Suppressor macrophage treated with lipopolysaccharide for 4 hours (primary cell): ENCODE measurements at places on chromosomes 7 and 10.

DNA sequence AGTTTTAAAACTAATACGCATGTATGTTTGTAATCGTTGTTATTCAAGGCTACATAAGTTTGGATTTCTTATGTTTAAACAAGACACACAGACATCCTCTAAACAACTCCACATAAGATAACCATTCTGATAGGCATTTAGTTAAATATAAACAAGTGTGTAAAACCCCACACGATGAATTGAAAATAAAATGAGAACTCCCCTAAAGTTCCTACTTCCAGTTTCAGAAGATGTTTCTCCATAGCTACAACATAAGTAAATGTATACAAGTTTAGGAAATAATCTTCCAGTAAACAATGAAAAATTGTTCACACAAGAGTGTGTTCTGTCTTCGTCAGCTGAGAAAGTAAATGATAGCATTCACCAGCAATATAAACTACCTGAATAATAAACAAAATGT, 246.8 kb downstream of the RNLS start:
- DNase-seq, result peak; percentile 50

GRCh38 chr10:123157210-123157609, 3.0 kb downstream of the BUB3 start:
- DNase-seq, result no peak

DNA sequence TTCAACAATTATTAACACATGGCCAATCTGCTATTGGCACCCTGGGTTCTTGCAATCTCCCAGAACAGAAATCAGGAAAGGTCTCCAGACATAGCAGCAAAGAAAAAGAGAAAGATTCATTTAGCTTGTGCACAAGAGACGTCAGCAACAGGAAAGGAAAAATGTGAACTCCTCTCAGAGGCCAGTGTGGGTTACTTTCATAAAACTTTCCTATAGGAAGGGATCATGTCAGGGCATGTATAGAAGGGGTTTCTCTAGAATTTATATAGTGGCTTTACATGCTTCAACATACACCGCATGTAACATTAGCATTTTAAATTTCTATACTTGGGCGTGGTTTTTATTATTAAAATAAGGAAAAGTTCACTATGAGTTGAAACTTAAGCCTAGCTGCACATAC, 725.1 kb downstream of the SORCS1 start:
- no peak for DNase-seq

GRCh38 chr10:46232084-46232483, 54.7 kb upstream of the ANTXRL start:
- no peak for DNase-seq

DNA sequence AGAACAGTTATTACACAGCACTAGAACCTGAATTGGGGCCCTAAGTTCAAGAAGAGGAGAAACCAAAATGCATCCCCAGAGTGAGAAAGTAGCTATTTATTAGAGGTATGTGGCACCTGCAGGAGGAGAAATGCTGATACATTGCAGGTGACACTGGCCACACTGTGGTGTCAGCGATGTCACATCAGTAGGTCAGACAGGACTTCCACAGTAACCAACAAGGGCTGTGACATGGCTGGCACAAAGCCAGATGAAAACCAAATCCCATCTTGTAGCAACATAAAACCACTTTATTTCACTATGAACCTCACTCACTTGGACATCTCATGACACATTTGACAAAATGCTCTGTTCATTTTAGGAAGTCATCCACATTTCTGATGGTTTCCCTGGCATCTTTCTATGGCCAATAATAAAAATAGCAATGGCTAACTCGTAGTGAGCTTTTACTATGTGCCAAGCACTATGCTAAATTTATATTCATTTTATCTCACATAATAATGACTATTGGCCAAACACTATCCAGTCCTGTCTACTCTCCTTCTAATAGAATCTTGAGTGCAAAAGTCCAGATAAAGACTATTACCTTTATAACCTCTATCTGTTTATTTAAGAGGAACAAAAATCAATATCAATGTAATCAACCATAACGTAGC, 154.2 kb downstream of the TSPAN12 start:
- no peak for DNase-seq

GRCh38 chr7:12111422-12112405, 99.4 kb upstream of the TMEM106B start:
- DNase-seq, result no peak

DNA sequence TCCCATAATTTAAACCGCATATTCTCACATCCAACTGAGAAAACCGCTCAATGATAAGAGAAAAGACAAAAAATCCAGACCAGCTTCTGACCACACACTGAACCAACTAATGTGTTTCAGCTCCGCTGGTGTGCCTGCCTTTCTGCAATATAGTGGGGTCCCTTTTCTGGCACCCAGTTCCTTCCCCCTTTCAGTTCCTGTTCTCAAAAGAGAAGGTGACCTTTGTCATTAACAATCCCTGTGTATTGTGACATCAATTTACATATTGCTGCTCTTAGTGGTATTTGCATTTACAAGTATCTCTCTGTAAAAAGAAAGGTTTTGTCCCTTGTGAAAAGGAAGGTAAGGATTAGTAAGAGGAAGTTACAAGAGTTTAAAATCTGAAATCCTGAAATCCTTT, 1.4 kb downstream of the PPP1R17 start:
- DNase-seq, result peak; percentile 81

DNA sequence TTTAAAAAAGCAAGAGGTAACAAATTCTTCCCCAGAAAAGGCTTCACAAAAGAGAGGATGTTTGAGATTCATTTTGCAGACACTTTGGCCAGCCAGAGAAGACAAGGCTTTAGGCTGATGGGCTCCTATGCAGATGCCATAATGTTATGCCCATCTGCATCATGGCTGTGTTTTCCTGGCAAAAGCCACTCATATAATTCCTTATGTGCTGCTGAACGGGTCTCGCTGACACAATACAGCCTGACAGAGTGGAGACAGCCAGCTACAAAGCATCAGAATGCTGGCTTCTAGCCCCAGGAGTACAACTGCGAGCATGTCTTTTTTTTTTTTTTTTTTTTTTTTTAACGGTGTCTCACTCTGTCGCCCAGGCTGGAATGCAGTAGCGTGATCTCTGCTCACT, 1157.4 kb upstream of the AUTS2 start:
- DNase-seq, result no peak

DNA sequence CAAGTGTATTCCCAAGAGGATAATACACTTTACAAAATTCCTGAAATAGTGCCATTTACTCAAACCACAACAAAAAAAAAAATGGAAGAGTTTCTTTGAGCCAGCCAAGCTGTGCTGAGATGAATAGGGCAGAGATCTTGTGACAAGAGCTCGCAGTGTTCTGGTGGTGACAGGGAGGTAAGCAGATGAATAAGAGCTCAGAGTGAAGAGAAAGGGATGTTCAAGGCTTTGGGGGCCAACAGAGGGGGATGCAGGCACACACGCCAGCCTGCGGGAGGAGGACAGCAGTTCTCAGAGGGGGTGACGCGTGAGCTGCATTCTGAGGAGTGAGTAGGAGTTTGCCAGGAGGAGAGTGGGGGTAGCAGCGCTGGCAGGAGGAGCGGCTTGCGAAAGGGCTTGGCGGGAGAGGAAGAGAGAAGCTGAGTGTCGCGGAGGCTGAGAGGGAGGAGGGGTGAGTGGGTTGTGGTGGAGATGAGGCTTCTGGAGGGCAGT, 194.4 kb upstream of the IMMP2L start:
- DNase-seq, result peak; percentile 10

GRCh38 chr7:24307326-24307725, 23.3 kb downstream of the NPY start:
- DNase-seq, result no peak

- no peak for DNase-seq
These were observed 627.9 kb upstream of the FOXK1 start for GRCh38 chr7:4054158-4054557.

DNA sequence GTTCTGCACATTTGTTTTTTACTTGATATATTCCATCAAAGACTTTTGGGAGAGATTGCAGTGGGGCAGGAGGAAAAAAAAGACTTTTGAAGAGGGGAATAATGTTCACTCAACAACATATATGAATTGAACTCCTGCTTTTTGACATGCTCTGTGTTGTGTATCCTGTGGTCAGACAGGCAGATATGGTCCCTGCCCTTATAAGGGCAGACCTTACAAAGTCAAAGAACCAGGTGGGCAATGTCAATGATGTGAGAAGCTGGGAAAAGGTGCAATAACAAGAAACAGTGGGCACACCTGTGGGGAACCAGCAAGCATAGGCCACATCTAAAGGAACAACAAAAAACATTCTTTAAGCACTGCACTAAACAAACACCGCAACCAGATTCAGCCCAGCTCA, 8.2 kb downstream of the AIFM2 start:
- no peak for DNase-seq

- no peak for DNase-seq
These were observed 2.4 kb downstream of the ZNF467 start for GRCh38 chr7:149770728-149771636.

DNA sequence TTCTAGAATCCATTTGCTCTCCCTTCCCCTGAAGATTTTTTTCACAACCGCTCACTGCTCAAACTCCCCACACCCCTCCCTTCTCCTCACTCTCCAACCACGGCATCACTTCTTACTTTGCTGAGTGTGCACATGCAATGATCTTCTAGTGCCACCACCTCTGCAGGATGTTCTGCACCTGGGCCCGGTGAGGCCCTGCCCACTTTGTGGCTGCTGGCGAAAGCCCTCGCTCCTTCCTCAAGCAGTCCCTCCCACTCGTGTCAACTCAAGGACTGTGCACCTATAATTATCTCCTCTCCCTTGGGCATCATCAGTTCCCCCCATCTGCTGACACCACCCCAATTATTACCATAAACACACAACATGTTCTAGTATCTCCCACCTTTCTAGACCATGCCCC, 91.0 kb upstream of the LANCL2 start:
- DNase-seq, result no peak

GRCh38 chr7:2719007-2719406, 31.0 kb downstream of the AMZ1 start:
- no peak for DNase-seq

GRCh38 chr10:123642697-123643096, 23.5 kb upstream of the GPR26 start:
- DNase-seq, result no peak

DNA sequence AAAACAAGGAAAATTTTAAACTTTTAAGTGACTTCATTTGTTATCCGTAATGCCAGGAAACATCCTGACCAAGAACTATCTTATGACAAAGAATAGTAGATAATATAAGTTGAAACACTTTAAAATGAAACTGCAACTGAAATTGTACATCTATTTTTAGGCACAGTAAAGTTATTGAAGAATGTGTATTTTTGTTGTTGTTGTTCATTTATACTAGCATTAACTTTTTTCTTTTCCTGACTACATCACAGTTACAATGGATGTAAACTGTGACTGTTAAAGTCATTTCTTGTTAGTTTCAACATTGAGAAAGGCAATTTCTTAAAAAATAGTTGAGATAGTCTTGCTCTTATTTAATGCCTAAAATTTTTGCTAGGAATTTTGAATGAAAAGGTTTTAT, 2.6 kb downstream of the CPED1 start:
- DNase-seq, result peak; percentile 43

DNA sequence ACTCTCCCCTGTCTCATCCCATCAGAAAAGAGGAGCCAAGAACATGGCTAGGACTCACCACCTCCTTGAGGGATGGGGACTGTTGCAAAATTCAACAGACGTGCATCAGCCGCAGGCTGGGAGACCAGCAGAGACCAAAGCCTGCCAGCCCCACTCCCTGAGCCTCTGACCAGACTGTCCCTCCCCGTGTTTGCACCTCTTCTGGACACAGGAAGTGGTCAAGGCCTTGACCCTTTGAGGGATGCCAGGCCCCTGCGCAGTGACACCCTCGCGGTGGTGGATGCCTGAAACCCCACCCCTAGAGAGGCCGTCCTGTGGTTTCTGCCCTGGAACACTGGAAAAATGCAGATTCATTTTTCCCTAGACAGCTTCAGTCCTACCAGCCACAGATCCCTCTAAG, 128.4 kb upstream of the TCF7L2 start:
- DNase-seq, result no peak

- DNase-seq, result no peak
These were observed 310.7 kb downstream of the PRKG1 start for GRCh38 chr10:51384971-51385370.

- peak; percentile 57 for DNase-seq
These were observed 298.6 kb downstream of the REEP3 start for GRCh38 chr10:63819753-63820329.

- peak; percentile 85 for DNase-seq
These were observed 72.8 kb upstream of the PPIF start for GRCh38 chr10:79274279-79275104.

DNA sequence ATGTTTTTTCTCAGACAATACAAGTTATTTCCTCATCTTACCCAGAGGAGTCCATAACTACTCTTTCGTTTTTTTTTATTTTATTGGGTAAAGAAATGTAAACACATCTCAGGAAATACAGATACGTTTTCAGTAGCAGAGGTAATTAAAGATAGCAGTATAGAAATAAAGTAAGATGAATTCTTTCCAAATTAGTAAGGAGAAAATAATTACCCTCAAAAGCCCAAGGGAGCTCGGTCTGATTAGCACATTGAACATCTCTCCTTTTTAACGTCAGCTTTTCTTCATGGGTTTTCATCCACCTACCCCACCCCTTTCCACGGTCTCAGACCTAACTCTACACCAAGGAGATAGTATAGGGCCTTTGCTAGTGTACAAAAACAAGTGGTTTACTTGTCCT, 294.2 kb downstream of the GRID1 start:
- no peak for DNase-seq

DNA sequence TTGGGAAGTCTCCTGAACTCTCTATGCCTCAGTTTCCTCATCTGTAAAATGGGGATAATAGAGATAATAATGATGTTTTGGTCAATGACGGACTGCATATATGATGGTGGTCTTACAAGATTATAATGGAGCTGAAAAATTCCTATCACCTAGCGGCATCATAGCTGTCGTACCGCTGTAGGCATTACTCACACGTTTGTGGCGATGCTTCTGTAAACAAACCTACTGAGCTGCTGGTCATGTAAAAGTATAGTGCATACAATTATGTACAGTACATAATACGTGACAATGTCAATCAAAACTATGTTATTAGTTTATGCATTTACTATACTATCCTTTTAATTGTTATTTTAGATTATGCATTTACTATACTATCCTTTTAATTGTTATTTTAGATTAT, 339.1 kb upstream of the NPVF start:
- DNase-seq, result no peak

- DNase-seq, result no peak
These were observed 183.6 kb downstream of the LRRC4 start for GRCh38 chr7:127847641-127848040.

DNA sequence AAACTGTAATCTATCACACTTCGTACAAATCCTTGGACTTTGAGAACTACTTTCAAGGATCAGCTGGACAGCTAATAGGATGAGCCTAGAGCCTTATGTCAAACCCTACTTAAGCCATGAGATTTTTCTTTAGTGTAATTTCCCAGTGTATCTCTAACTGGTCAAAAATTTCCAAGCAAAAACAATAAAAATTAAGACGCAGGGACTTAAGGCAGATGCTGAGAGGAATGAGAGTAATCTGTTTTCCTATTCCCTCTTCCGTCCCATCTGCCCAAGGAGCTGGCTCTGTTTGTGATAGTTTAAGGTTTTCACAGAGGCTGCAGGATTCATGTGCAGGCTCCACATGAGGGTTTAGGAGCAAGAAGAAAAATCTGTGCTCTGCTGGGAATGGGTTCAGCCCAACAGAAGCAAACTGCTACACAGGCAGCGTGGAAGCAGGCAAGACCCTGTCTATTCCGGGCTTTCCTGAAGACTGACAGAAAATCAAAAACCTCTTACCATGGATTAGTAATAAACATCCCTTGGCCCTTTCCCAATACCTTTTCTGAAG, 62.2 kb downstream of the ARMH3 start:
- no peak for DNase-seq
